Hematopoietic multipotent progenitor cell treated with erythropoietin and hydrocortisone succinate and interleukin-3 and kit ligand, for 4 days (in vitro differentiated cells): ENCODE measurements at places on chromosomes 16 and 17.

DNA sequence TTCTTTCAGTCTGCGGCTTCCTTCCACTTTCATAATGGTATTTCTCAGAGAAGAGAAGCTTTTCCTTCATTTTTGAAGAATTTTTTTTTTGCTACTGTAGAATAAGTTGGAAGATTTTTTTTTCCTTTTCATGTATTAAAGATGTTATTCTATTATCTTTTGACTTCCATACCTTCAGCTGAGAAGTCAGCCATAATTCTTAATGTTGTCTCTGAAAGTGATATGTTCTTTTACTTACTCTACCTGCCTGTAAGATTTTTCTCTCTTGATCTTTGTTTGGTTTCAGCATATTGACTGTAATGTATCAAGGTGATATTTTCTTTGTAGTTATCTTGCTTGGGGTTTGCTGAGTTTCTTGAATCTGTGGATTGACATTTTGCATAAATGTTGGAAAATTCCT, 143.5 kb upstream of the TOX3 start:
- DNase-seq, result no peak

DNA sequence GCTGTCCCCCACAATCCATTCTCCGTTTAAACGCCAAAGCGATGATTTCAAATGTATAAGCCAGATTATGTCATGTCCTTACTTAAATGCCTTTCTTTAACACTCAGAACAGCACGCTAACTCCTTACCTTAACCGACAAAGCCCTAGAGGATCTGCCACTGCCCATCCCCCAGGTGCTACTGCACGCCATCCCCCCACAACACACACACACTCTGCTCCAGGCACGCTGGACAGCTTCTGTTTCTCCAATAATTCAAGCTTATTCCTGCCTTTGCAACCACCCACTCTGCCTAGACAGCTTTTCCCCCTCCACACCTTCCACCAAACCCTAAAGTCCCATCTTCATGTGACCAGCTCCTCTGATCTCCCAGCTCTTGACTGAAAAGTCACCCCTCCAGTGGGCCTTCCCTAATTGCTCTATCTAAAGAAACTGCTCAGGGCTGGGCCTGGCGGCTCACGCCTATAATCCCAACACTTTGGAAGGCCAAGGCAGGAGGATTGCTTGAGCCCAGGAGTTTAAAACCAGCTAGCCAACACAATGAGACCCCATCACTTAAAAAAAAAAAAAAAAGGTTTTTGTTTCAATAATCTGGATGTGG, 38.9 kb upstream of the RPL38 start:
- DNase-seq, result no peak

GRCh38 chr17:3754458-3755334, 31.0 kb downstream of the HASPIN start:
- peak; percentile 87 for DNase-seq

DNA sequence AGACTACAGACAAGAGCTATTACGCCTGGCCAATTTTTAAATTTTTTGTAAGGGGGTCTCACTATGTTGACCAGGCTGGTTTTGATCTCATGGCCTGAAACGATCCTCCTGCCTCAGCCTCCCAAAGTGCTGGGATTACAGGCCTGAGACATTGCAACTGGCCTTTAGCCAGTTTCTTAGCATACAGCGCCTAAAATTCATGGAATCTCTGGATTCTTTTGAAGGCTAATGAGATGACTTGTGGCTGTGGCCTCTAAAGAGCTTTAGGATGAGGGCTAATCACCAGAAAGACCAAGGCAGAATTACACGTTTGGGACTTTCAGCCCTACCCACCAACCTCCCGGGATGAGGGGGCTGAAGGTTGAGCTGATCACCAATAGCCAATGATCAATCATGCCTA, 34.6 kb downstream of the AKAP10 start:
- DNase-seq, result no peak

GRCh38 chr16:2160915-2161551, 5.5 kb downstream of the TRAF7 start:
- no peak for DNase-seq

DNA sequence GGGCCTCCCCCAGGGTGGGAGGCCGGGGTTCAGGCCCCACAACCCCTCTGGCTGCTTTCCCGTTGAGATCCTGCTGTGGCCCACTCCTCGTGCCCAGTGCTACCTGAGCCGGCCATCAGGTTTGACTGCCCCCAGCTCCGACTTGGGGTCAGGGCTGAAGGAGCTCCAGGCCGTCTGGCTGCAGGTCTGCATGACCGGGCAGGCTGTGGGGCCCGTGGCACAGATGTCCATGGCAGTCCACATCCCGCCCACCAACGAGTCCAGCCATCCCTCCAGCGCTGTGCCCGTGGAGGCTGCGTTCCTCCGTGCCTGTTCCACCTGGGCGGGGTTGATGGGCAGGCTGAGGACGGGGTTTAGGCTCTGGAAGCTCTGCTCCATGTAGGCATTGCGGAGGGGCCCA, 362.2 kb downstream of the XYLT1 start:
- DNase-seq, result no peak

DNA sequence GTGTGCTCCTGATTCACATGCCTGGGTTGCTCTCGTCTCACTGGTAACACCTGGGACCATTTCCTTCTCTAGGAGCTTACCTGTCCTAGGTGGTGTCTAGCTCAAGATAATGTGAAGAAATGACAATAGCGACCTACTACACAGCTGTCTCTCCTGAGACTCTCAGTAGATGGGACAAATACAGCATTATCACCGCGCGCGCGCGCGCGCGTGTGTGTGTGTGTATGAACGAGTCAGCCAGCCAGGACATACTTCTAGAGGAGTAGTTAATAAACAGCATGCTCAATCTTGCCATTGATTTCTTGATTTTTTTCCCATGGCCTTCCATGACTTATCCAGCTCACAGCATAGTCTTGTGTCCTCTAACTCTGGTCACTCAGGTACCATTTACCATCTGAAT, 268.6 kb downstream of the PHKB start:
- no peak for DNase-seq

- peak; percentile 64 for DNase-seq
Measured at GRCh38 chr17:8753976-8754440, 4.3 kb downstream of the SPDYE4 start.

DNA sequence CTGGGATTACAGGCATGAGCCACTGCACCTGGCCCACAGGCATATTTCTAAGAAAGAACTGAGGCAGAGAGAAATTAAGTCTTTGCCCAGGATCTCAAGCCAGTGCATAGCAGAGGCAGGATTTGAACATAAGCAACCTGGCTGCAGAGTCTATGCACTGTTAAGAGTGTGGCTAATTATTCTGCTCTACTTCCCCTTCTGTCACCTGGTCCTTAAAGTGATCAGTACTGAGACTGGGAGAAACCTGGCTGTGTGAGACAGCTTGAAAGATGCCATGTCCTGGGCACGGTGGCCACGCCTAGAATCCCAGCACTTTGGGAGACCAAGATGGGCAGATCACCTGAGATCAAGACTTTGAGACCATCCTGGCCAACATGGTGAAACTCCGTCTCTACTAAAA, 58.1 kb downstream of the IQCK start:
- no peak for DNase-seq

- DNase-seq, result no peak
Measured at GRCh38 chr17:58521680-58522079, 7.2 kb upstream of the MTMR4 start.

DNA sequence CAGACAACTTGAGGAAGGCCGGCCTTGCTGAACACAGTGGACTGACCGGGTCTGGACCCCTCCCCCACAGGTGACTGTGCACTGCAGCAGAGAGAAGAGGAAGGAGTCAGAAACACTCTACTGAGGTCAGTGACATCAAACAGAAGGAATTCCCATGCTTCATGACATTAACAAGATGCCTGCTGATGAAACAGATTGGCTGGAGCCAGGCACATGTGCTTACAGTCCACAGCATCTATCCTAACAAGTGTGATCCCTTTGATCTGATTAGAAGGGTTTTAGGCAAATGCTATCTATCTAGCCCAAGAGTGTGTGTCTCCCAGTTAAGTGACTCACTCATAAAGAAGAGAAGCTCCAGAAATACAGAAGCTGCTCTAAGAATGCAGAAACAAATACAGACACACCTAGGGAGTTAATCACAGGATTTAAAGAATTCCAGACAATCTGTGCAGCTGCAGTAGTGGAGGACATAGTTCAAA, 90.2 kb downstream of the SYCE1L start:
- no peak for DNase-seq

- DNase-seq, result no peak
Measured at GRCh38 chr17:50350733-50351132, 4.8 kb downstream of the XYLT2 start.

DNA sequence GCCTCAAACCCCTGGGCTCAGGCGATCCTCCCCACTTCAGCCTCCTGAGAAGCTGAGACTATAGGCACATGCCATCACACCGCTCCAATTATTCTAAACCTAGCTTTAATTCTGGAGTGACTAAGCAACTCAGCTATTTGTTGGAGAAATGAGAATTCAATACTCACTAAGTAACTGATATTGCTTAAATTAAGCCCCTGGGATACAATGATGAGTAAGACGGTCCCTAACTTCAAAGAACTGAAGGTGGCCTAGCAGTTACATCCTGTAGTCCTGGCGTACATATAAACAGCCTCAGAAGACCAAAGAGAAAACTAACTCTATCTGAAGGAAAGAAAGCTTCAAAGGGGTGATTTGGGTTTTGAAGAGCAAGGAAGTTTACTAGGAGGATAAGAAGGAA, 25.0 kb downstream of the XPO6 start:
- no peak for DNase-seq

DNA sequence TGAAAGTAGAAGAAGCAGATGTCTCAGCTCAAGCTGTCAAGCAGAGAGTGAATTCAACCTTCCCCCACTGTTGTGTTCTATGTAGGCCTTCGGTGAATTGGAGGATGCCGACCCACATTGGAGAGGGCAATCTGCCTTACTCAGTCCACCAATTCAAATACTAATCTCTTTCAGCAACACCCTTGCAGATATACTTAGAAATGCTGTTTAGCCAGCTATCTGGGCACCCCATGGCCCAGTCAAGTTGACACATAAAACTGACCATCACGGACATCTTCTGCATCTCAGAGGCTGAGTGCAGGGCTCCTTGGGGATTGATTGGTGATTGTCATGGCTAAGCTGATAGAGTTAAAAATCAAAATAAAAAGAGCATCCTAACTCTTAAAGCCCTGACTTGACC, 58.3 kb downstream of the IRX3 start:
- DNase-seq, result no peak

DNA sequence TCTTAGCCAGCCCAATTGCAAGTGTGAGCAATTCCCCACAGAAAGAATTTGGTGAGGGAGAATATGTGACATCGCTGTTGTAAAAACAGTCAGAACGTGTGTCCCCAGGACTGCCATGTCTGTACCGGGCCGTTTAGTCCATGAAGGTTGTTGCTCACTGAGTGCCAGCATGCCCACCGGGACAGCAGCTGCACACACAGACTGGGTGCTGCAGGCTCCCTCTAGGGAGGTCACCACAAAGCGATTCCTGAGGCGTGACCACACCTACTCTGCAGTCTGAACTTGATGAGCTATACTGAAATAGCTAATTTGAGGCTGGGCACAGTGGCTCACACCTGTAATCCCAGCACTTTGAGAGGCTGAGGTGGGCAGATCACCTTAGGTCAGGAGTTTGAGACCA, 44.1 kb upstream of the ADORA2B start:
- DNase-seq, result peak; percentile 24
